ENCODE measurements at places on chromosomes 3 and 15.
A peak's percentile ranks its signal among the peaks of the same experiment; 100 is the strongest.

GRCh38 chr15:25416693-25417092, 22.1 kb downstream of the UBE3A start:
- DNase-seq, result no peak

- peak; percentile 60 for DNase-seq
These were observed 12.3 kb downstream of the CPNE9 start for GRCh38 chr3:9715764-9716437.

- no peak for DNase-seq
These were observed 28.9 kb downstream of the CSTA start for GRCh38 chr3:122353893-122354401.

GRCh38 chr15:79028411-79028964, 62.1 kb downstream of the RASGRF1 start:
- no peak for DNase-seq

GRCh38 chr3:196336319-196337145, 1.7 kb downstream of the TM4SF19 start:
- no peak for DNase-seq

DNA sequence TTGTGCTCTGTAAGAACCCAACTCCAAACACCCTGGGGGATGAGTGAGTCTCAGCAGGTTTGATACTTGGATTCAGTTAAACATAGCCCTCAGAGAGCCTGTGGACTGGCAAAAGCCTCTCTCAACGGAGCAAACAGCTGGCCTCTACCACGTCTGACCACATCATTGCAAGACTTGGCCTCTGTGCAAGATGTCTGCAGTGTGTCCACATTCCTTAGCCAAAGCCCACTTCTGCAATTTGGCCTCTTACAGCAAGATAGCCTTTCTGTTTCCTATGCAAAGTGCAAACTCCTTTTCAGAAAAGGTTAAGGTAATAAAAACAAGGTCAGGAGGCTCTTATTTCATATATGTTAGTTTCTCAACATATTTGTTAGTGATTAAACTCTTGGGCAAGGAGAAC, 27.9 kb downstream of the FBN1 start:
- DNase-seq, result peak; percentile 37

DNA sequence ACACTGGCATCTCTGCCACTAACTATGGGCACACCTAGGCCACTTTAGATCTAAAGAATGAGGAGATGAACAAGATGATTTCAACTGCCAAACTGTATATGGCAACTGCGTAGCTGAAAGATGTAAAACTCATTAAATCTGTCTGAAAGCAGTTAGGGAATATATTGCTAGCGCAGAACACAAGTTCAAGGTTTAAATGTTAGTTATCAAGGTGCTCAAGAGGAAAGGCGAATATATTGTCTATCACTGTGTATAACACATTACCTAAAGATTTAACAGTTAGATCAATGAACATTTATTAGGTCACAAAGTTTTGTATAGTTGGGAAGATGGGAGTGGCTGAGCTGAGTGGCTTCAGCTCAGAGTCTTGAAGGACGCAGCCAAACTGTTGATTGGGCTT, 33.9 kb upstream of the PSMD6 start:
- no peak for DNase-seq

- DNase-seq, result no peak
These were observed 180.6 kb downstream of the CHL1 start for GRCh38 chr3:377158-377561.

DNA sequence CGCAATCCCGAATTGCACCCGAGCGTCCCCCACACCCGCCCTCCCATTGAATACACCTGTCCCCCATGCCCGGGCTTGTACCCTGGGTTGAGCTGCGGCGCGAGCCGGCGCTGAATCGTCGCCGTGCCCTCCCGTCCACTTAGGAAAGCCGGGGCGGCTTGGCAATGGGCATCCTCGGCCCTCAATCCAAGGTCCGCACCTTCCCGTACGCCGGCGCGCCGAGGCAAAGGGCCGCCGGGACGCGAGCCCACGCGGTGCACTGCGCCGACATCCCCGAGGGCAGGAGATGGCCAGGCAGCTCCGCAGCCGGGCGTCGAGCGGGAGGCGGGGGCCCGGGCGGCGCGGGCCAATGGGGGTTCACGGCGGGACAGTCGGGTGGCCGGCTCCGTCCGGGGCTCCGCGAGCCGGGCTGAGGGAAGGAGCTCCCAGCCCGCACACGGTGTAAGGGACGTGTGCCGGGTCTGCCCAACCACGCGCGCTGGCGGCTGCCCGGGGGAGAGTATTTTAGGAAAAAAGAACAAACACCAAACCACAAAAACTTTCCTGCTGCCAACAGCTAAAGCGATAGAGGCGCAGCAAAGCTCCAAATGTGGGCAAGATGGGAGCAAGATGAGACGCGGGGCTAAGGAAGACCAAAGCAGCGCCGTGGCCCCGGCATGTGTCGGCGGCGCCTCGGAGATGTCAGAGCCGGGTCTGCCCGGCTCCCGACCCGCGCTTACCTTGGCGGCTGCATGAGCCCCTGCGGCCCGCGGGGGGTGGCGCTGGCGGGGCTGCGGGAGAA, 621 bp downstream of the RGMA start:
- DNase-seq, result no peak

- peak; percentile 84 for DNase-seq
These were observed 191.1 kb downstream of the WNT5A start for GRCh38 chr3:55296030-55296429.

DNA sequence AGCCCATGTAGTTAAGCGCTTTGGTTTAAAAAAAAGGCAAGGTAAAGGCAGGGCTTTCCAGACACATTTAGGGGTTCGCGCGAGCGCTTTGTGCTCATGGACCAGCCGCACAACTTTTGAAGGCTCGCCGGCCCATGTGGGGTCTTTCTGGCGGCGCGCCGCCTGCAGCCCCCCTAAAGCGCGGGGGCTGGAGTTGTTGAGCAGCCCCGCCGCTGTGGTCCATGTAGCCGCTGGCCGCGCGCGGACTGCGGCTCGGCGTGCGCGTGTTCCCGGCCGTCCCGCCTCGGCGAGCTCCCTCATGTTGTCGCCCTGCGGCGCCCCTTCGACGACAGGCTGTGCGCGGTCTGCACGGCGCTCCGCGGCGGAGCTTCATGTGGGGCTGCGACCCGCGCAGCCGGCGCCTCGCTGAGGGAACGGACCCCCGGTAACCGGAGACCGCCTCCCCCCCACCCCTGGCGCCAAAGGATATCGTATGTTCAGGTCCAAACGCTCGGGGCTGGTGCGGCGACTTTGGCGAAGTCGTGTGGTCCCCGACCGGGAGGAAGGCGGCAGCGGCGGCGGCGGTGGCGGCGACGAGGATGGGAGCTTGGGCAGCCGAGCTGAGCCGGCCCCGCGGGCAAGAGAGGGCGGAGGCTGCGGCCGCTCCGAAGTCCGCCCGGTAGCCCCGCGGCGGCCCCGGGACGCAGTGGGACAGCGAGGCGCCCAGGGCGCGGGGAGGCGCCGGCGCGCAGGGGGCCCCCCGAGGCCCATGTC, 927 bp downstream of the SMAD6 start:
- DNase-seq, result no peak

DNA sequence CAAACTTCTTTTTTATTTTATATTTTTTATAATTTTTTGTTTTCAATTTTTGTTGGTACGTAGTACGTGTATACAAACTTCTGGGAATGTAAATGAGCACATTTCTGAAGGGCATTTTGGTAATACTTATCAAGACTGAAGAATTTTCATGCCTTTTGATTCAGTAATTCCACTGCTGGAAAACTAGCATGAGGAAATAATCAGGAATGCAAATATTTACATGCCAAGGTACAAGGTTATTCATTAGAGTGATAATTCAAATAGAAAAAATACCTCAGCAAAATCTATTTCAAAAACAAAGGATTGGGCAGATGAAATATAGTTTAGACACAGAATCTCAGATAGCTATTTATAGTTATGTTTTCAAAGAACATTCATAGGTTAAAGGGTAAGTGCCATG, 128.7 kb downstream of the DMXL2 start:
- no peak for DNase-seq

- DNase-seq, result peak; percentile 13
These were observed 188.8 kb downstream of the ZNF385D start for GRCh38 chr3:21562243-21562642.

GRCh38 chr3:40691452-40691861, 166.7 kb downstream of the ZNF621 start:
- no peak for DNase-seq

DNA sequence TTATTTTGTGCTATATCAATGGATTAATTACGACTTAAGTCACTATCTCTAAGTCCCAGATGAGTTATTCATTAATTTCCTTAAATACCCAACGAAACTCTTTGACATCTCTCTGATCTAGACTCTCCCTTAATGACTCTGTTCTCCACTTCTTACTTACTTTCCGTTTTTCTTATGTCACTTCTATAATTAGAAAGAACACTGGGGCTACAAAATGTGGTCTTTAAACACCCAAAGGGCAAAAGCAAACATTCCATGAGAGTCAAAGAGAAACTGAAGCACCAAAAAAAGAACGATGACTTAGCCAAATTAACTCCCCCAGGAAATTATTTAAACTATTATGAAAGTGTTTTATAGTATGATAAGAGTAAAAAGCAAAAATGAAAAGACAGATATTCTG, 166.4 kb upstream of the UBE2E2 start:
- no peak for DNase-seq

- no peak for DNase-seq
These were observed 25.3 kb downstream of the MYO9A start for GRCh38 chr15:72092691-72093090.

- DNase-seq, result no peak
These were observed 2.8 kb downstream of the GOLGA8A start for GRCh38 chr15:34434627-34435305.

- no peak for DNase-seq
These were observed 260.7 kb downstream of the PLOD2 start for GRCh38 chr3:145900056-145900829.

DNA sequence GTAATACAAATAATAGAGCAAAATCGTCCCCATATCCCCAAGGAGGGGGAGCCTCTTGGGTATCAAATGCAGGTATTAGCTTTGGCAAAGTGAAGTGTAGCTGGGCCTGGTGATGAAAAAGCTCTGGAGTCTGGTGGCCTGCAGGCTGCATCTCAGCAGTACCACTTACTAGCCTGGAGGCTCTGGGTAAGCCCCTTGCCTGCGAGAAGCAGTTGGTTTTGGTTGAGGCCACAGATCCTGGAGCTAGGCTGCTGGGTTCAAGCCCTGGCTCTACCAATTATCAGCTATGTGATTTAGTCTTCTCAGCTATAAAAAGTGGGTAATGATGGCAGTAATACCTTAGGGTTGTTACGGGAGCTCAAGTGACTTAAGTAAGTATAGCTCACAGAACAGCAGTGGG, 6.1 kb downstream of the KCNAB1 start:
- DNase-seq, result no peak

DNA sequence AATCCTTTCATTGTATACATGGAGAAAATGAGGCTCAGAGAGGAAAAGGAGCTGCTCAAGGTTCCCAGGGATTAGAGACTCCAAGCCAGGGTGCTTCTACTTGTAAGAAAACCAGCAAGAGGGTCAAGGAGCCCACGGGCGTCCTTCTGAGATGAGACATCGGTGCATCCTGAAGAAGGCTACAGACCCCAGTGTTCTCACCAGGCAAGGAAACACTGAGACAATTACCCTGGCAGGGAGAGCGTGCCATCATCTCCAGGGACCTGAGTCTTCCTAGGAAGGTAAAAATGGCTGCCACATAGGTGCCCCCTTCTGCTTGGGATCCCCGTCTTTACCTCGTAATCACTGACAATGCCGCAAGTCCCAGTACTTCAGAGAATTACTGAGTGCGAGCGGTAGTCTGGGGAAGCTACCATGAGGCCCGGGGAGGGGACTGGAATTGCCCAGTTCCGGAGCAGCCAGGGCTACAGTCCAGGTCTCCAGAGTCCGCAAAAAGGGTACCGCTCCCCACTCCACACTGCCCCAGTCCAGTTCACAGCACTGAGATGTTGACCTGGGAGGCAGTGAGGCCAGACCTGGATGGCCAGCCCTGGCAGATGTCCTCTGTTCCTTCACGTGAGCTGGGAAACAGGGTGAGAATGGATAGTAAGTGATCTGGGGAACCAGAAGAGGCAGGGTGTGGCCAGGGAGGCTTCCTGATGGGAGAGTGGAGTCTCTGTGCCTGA, 164.7 kb upstream of the SMAD3 start:
- no peak for DNase-seq

GRCh38 chr15:31079519-31079918, 22.0 kb downstream of the TRPM1 start:
- peak; percentile 74 for DNase-seq

DNA sequence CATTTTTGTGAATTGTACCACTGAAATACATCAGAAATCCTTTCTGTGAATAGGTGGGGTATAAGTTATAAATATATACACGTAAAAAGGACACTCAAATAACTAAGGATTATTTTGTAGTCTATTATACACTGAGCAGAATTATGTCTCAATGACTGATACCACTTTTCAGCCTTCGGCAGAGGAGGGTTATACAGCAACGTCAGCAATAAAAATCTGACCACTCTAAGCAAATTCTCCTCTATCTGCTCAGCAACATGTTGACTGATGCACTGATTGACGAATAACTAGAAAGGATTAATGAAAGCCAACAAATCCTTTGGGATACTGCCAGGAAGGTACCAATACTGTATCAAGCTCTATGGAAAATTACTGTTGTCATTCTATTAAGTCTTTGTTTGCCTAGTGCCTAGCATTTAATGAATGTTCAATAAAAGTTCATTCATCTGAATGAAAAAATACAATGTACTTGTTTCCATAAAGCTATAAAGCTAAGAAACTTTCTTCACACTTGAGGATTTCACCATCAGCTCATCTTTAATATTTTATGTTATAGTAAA, 5.2 kb downstream of the ARPP19 start:
- no peak for DNase-seq

- no peak for DNase-seq
These were observed 300.2 kb upstream of the SLCO3A1 start for GRCh38 chr15:91553196-91553854.

GRCh38 chr3:184261270-184261853, at the start of gene CAMK2N2:
TSS of gene CAMK2N2 (minus strand) at chr3:184261553. CDS start at chr3:184261285, 268 bp downstream.
- DNase-seq, result no peak

DNA sequence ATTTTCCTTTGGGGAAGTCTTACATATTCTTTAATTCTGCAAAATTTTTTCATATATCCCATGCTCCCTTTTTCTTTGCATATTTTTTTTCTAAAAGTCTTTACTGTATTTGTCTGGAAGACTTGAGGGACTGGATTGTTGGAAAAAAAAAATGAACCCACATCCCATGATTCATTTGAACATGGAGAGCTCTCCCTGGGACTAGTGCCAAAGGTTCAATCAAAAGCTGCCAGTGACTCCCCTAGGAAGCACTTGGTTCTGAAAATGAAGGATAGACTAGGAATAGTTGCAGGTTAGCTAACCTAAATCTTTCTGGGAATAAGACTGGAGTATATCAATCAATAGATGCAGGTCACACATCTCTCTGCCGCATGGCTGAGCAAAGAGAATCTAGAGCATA, 16.4 kb upstream of the BNC1 start:
- DNase-seq, result no peak

DNA sequence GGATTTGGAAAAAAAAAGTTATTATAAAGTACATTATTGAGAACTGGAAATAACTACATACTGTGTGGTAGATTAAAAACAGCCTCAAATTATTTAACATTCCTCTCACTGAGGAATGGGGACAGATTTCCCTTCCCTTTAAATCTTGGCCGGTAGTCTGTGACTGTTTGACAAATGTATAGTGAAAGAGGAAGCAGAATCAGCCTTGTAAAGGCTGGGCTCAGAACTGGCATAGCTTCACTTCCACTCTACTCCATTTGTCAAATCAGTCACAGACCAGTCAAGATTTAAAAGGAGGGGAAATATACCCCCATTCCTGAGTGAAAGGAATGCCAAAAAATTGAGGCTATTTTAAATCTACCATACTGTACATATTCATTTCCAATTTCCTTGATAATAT, 18.2 kb upstream of the B4GALT4 start:
- DNase-seq, result no peak
